ENCODE measurements at places on chromosomes 11 and 22.

DNA sequence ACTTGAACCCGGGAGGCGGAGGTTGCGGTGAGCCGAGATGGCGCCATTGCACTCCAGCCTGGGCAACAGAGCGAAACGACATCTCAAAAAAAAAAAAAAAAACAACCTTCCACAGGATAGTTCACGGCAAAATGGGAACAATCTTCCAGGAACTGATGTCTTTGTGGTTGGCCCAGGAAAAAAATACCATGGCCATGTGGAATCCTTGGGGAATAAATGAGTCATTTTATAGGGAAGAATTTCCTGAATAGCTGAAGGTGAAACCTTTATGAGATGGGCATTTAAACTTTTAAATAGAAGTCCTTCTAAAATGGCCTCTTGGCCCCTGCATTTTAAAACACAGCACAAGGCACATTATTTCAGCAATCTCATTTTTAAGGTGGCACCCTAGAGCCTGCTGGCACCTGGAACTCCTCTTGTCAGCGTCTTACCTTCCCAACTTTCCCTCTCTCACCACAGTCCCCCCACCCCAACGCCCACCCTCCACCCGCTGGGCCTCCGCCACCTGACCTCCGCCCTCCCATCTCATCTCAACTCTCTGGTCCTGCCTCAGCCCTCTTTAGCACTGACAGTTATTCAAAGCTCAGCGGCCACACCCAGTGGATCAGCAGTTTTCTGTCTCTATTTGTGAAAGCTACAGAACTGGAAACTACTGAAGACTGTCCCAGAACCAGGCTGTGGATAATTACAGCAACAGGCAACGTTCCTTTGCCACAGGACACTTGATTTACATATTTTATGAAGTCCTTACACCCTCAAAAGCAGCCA lies 43.1 kb downstream of the SCGB1A1 start:
- DNase-seq, result no peak

DNA sequence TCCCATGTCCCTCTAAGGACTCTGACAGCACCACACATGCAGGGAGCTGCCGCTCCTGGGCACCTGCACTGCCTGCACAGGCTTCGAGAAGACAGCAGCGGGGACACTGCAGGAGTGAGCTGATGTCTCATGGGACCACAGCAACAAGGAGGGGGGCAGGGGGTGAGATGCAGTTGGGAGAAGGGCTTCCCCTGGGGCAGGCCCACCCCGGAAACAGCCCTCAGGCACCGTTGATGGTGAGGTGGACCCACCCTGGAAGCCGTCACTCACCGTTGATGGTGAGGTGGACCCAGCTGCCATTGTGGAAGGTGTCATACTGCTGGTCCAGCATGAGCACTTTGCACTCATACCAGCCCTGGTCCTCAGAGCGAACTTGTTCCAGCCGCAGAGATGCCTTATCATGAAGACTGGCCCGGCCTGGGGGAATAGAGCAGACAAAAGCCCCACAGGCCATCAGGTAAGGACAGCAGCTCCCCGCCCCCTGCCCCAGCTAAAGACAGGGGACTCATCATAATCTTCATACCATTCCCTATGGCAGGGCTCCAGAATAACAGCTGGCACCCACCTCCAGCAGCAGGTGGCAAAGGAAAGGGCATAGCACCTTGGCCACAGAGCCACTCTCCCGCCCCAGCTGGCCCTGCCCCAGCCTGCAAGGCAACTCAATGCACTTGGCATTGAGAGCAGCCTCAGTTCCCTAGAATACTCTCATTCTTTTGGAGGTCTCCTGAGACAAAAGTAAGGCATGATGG lies 12.6 kb downstream of the IGSF9B start:
- no peak for DNase-seq

DNA sequence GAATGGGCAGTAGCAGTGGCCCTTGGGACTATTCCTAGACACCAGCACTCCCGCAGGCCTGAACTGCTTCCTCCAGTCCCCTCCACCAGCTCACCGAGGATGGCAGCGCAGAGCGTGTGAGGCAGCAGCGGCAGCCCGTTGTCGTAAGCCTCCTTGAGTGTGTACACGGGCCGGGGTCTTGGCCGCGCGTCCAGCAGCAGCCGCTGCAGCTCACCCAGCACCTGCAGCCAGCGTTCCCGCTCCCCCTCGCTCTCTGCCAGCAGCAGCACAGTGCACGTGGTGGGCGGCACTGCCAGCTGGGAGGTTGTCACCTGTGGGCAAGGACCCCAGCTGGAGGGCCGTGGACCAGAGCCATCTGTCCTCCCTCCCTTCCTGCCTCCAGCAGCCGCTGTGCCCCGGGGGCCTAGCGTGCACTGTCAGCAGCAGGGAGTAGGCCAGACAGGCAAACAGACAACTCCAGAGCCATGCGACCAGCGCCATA lies 13.0 kb downstream of the CDC42BPG start:
- no peak for DNase-seq

GRCh38 chr11:833114-833791 lies 501 bp downstream of the CD151 start:
- no peak for DNase-seq

DNA sequence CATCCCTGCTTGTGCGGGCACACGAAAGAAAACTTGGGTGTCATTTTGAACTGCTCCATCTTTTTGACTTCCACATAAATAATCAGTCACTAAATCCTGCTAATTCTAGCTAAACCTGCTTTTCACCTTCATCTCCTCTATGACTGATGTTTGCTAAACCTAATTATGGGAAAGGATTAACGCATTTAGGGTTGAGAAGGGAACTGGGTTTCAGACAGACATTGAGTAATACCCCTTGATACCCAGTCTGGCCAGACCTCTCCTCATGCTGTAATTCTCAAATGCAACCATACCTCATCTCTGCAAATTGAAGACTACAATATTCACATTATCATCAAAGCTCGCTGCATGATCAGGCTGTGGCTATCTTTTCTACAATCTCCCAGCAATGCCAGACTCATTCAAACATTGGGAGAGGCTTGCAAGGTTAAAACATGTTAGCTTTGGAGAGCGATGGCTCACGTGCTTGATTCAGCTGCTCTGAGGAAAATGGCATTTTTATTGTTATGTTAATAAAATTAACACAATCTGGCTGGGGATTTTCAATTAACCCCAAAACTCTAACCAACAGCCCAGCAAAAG lies 2.4 kb downstream of the HPS4 start:
- DNase-seq, result no peak

DNA sequence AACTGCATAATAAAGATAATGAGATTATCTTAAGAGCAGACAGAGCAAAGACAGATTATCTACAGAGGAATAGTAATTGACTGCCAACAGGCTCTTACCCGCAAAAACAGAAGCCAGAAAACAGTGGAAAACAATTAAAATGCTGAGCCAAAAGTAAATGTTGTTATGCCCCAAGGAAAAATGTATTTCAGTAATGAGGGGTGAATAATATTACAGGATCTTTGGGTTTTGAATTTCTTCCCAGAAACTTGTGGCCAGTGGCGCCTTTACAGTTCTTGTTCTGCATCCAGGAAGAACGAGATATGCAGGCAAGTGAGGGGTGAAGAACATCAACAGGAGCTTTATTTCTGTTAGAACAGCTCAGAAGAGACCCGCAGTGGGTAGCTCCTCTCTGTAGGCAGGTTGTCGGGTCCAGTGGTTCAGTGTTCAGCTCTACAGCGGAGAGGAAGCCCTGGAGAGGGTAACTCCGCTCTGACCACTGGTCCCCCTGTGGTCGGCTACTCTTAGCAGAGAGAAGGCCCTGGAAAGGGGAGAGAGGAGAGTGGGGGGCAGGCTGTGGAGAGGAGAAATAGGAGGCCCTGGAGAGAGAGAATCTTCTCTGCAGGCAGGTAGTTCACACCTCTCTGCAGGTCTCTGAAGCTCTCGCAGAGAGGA lies 51.8 kb upstream of the SC5D start:
- no peak for DNase-seq

- no peak for DNase-seq
Observed at GRCh38 chr11:36693139-36693843, 95.3 kb upstream of the RAG2 start.

DNA sequence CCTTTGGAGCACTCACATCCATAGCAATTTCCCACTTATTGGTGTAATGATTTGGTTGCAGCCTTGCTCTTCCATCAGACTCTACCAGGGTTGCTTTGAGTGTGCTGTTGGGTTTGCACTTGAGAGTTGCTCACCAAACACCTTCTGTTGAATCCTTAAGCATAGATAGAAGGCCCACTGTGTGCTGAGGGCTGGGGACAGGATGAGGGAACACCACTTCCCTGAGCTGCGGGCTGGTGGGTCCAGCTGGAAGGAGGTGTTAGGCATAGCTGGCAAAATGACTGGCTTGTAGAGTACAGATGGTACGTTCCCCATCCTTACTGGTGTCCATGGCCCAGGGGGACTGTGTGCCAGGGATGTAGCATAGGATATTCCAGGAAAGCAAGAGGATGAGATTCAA lies 3.9 kb downstream of the PRDM11 start:
- no peak for DNase-seq

GRCh38 chr22:37198258-37199102 lies 10.4 kb upstream of the C1QTNF6 start:
- peak; percentile 94 for DNase-seq

- DNase-seq, result no peak
Observed at GRCh38 chr11:130583801-130584211, 135.4 kb downstream of the ADAMTS15 start.

DNA sequence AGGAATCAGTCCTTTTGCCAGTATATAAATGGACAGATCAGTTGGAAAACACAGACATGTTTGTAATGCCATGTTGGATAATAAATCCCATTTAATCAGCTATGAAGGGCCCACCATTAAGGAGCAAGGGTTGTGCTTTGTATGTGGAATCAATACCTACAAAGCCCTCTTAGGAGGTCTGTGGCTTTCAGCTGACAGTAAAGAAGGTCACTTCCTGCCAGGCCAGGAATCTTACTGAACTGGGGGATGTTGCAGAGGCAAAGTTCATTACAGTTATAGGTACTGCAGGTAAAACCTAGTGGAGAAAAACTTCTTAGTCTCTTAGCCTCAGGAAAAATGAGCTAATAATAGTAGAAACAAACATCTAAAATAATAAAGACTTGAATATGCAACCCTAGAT lies 129.5 kb downstream of the FAM76B start:
- DNase-seq, result no peak

- no peak for DNase-seq
Observed at GRCh38 chr11:66510990-66511339, 530 bp downstream of the BBS1 start.

GRCh38 chr22:29580200-29580810 lies 608 bp downstream of the NIPSNAP1 start:
- no peak for DNase-seq

DNA sequence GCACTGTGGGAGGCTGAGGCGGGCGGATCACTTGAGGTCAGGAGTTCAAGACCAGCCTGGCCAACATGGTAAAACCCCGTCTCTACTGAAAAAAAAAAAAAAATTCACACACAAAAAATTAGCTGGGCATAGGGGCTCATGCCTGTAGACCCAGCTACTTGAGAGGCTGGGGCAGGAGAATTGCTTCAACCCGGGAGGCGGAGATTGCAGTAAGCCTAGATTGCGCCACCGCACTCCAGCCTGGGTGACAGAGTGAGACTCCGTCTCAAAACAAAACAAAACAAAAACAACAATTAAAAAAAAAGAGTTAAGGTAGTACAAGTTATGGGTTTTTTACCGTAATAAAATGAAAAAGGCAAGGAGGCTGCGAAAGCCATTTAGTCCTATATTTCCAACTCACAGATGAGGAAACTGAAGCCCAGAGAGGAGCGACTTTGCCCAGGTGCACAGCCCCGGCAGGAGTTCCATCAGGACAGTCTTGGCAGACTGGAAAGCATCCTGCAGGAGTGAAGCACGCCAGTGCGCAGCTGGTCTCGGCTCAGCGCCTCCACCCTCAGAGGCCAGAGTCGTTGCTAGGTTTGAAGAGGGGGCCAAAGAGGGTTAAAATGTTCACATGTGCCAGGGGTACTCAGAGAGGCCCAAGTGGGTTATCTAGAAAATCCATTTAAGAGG lies 3.8 kb upstream of the FADS3 start:
- no peak for DNase-seq

DNA sequence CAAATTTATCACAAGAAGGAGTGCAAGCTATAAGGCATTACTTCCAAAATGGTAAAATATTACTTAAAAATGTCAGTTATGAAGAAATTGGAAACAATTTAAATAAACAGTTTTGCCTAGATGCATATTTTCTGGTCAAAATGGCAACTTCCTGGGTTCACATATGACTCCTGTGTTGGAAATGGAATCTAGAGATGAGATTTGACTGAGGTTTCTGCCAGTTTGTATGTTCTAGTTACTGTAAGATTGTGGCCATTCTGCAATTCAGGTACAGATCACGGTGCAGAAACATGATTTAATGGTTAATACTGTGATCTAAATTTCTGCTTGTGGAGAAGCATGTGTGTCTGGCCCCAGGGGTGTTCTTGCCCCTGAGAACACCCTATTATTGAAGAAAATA lies 3.4 kb upstream of the OR4C6 start:
- DNase-seq, result no peak

DNA sequence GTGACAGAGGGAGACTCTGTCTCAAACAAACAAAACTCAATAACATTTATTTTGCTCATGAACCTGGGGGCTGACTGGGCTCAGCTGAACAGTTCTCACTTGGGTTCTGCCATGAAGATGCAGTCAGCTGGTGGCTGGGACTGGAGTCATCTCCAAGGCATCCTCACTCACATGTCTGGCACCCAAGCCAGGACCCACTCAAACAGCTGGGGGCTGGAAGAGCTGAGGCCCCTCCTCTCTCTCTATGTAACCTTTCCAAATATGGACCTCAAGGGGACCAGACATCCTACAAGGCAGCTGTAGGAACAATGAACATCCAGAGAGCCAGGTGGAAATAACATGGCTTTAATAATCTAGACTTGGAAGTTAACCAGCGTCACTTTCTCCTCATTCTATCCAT lies 16.8 kb downstream of the HSPA8 start:
- no peak for DNase-seq

DNA sequence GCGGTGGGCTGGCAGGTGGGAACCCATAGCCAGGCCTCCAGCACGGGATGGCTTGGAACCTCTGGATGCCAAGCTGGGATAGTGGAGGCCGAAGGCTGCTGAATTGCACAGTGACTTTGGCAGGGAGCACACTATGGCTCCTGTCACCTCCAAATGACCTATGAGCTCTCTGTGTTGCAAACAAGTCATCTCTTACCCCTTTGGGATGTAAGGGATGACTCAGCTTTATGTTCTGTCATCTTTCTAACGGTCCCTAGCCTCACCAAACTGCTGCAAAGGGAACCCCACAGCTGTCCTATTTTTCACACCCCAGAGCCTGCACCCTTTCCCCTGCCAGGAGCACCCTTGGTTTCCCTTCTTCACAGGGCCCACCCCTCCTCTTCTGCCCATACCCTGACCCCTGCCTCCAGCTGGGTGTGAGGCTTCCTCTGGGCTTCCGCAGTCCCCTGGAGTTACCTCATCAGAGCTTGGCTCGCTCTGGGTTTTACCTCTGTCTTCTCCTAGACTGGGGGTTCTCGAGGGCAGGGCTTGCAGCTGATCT lies 2.7 kb upstream of the SCUBE1 start:
- no peak for DNase-seq

All from activated CD4-positive, alpha-beta T cell treated with anti-CD3 and anti-CD28 coated beads for 24 hours (primary cell).